Foreskin keratinocyte (primary cell): ENCODE measurements at places on chromosomes 3 and 15.

- DNase-seq = no peak
Measured at GRCh38 chr15:35966781-35967180, 420.8 kb upstream of the DPH6 start.

DNA sequence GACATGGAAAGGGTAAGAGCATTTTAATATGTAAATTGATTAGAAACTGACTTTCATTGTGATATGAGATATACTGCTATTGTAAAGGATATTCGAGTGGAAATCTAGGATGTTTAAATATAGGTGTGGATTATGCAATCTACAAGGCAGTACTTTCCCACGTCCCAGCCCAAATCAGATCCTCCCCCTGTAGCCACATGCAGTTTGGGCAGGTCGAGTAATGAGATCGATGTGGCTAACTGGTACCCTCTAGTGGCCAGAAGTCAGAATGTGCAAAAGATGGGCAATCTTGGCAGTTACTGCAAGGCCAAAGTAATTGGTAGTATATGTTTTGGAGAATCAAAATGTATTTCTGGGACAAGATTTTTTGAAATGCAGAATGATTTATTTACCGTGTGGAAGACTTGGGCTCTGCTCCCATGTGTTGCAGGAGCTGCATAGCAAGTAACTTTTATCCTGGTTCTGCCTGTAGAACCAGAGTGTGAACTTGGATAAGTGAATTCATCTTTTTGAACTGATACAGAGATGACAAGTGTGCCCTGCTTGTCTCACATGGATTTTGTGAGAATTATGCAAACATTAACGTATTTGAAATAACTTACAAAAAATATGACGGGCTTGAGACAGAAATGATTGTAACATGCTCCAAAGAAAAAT is 94.5 kb upstream of the ADAMTSL3 start:
- peak; percentile 61 for DNase-seq

DNA sequence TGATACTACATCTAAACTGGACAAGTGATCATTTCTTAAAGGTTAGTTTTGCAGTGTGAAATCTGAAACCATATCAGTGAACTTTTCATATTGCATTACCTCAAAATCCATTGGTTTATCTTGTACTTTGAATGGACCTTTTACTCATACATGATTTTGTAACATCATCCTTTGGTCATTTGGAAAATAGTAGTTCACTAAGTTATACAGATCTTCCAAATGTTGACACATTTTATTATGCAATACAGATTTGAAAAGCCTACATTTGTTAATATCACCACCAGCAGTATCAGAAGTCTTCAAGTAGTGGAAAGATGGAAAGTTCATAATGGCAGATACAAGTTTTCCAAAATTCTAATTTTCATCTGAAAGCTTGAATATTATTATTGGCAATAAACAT is 64.0 kb upstream of the CDV3 start:
- DNase-seq = no peak

- DNase-seq = peak; percentile 19
Measured at GRCh38 chr15:65054333-65055200, 9.4 kb downstream of the SLC51B start.

GRCh38 chr15:61830536-61831330 is 229.5 kb downstream of the VPS13C start:
- DNase-seq = no peak

- DNase-seq = no peak
Measured at GRCh38 chr15:85071061-85071460, 89.4 kb downstream of the PDE8A start.

- no peak for DNase-seq
Measured at GRCh38 chr3:32626631-32627030, 56.0 kb upstream of the DYNC1LI1 start.

GRCh38 chr3:191382661-191383060 is 52.3 kb upstream of the UTS2B start:
- DNase-seq = no peak

DNA sequence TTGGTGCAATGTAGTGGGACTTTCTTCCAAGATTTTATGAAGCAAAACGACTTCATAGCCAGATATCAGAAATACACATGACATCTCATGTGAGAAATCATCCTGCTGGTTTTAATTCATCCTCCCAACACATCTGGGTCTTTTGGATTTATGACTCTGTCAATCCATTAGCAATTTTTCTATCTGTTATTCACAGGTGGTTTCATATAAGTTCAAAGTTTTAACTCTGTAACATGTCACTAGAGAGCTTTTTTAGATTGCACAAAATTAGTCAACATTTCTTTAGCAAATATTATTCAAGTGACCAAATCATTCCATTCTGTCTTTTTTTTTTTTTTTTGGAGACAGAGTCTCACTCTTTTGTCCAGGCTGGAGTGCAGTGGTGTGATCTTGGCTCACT is 30.4 kb downstream of the SQOR start:
- no peak for DNase-seq

DNA sequence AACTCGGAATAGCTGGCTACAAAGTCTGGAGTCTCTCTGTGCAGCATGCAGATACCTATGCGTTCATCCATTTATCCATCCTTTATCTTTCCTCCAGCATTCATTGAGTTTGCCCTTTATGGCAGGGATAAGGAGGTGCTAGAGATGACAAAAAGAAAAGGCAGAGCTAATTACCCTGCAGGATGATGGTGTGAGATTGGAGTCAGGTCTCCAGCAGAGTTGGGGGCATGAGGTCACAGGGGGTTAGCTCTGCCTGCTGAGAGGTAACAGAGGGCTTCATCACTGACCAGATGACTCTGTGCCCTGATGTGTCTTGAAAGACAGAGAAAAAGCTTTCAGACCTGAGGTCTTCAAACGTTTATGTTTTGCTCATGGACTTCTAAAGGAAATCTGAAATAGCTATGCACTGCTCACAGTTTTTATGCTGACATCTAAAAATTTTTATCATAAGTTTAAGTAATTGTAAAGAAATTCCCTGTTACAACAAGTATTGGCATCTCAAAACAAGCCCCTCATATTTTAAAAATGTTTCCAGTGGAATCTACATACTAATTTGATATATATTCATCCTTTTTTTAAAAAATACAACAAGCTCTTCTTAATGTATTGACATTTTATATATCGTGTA is 132.3 kb upstream of the ANKRD28 start:
- DNase-seq = no peak

DNA sequence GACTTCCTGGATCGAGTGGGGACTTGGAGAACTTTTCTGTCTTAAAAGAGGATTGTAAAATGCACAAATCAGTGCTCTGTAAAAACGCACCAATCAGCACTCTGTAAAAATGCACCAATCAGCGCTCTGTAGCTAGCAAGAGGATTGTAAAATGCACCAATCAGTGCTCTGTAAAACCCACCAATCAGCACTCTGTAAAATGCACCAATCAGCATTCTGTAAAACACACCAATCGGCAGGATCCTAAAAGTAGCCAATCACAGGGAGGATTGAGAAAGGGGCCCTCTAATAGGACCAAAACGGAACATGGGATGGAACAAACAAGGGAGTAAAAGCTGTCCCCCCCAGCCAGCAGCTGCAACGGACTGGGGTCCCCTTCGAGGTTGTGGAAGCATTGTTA is 587.4 kb upstream of the ALCAM start:
- no peak for DNase-seq

DNA sequence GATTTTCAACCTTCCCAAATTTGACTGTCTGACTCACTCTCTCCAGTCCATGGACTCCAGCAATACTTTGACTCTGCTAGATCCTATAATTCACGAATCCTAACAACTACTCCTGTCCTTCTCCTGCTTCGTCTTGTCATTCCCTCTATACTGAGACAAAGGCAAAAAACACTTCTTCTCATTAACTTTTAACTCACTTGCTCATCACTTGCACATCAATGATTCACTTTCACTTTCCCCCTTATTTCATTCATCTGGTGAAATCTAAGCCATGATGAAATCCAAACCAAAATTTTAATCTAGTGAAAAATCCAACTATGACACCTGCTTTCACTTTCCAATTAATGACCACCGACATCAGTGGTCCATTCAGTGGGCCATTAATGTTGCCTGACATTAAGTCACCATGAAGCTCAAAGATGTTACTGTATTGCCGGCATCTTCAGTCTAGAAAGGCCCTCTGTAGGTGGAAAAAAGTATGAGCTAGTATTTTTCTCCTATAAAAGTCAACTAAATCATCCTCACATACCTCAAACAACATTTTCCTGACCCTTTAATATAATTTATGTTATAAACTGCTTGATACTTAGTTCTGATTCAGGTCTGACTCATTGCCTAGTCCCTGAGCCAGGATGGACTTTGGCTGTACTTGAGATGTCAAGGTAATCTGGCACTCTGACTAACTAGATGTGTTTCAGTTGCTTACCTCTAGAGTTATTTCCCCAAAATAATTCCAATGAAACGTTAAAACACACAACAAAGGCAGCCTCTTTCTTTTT is 158.6 kb downstream of the CNTN6 start:
- no peak for DNase-seq

GRCh38 chr15:69616558-69616957 is 163.9 kb downstream of the RPLP1 start:
- no peak for DNase-seq

DNA sequence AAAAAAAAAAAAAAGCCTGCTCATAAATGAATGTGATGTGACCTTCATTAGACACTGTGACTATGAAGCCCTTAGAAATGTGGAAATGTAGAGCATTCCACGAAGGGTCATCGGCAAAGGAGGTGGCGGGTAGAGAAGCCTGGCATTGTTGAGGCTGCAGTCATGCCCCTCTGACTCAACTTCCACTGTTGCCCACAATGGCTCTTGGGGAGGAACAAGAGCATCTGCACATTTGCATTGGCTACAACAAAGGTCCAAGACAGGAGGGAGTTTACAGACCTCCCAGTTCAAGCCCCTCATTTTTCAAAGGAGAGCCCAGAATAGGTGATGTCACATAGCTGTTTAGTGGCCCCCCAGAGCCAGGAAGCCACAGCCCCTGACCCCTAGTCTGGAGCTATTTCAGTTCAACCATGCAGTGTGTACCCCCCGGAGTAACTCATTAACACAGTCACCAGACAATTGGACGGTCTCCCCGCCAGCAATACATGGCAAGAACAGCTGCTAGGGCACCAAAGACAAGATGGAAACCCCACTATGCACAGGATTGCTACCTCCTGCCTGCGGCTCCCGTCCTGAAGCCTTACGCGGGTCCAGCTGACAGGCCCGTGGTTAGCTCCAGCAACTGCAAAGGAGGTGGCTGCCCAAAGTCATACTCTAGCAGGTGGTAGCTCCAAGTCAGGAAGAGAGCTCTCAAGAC is 56.2 kb downstream of the SH3BP5 start:
- no peak for DNase-seq

- DNase-seq = no peak
Measured at GRCh38 chr3:32951410-32951811, at the start of gene CCR4. Gene CCR4, plus strand, starts transcription at chr3:32951644. Its CDS starts 1,779 bp downstream, at chr3:32953423.

- DNase-seq = no peak
Measured at GRCh38 chr3:68025189-68025588, 370.8 kb upstream of the SUCLG2 start.

DNA sequence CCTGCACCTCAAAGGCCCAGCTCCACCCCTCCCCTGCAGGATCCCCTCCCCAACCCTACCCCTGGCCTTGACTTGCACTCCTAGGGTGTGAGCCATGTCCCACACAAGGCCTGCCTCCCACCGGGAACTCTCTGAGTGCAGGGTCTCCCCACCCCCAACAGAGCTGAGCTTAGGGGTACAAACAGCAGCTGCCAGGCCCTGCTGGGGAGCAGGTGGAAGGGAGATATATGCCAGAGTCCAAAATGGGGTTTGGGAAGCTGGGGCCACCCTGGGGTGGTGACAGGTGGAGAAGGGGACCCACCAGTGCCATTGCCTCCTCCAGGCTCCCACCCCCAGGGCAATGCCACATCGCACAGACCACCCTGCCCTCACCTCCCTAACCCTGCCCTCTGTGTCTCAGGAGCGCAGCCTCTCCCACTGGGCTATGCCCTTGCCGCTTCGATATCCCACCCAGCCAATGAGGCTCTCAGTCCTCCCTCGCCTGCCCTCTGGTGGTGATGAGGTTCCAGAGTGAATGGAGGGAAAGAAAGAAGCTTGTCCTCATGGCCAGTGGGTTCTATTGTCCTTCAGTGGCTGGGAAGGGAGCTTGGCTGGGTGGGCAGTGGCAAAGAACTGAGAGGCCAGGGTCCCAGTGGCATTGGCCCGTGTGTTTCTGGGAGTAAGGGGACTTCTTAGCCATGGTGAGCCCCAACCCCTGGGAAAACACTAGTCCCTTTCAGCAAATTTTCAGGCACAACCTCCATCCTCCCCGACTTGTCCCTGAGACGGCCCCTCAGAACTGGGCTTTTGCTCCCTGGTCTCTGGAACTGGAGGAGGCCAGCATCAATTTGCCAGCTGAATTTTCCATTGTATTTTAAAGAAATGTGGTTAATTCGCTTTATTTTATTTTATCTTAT is 46.8 kb downstream of the CYP11A1 start:
- no peak for DNase-seq

- no peak for DNase-seq
Measured at GRCh38 chr3:177041021-177041729, 156.1 kb downstream of the TBL1XR1 start.

DNA sequence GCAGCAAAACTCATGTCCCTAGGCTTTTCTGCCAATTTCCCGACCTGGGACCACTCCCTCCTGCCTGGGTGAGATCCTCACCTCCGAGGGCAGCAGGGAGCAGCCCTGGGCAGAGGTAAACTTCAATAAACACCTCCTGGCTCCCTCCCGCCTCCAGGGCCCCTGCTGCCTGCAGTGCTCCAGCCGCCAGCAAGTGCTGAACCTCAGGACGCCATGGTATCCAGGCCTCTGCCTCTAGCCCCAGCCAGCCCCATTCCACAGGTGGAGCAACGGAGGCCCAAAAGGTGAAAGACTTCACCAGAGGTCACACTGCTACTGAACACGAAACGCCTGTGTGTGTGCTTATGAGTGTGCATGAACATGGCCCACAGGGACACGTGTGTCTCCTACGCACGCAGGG is 59.9 kb upstream of the LINGO1 start:
- no peak for DNase-seq

DNA sequence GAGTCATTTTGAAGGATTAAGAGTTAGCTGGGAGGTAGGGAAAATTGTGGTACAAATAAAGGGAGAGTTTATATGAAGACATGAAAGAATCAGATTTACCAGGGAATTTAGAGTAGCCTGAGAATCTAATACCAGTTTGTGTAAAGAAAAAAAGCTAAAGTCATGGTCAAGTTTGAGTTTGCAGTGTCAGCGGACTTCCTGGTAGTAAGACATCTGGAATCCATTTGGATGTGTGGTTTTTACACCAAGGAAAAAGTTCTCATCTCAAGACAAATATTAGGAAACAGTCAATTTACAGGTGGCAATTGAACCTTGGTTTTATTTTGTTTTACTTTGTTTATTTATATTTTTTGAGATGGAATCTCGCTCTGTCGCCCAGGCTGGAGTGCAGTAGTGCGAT is 1.5 kb upstream of the P2RY12 start:
- DNase-seq = no peak

- DNase-seq = no peak
Measured at GRCh38 chr3:98331329-98331728, 22.3 kb upstream of the OR5K4 start.

DNA sequence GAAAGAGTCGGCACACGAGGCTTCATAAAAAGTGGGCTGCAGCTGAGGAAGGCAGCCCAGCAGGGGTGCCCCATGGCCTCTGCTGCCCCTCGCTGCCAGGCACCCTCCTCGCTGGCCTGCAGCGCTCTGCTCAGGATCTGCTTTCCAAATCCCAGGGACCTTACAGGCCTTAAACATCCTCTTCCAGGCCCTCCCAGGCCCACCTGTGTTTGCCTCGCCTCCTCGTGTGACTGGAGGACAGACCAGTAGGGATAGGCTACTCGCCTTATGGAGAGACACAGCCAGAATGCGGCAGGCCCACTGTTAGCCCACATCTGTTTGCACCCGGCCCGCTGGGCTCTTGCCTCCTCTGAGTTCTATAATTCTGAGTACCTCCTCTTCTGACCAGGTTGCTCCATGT is 124.5 kb upstream of the PLXNA1 start:
- DNase-seq = no peak
